ENCODE measurements at places on chromosomes 1 and 21.

- peak; percentile 8 for DNase-seq
These were observed 21.2 kb downstream of the OVGP1 start for GRCh38 chr1:111406321-111406768.

- no peak for DNase-seq
These were observed 125.0 kb upstream of the KCNK2 start for GRCh38 chr1:214957330-214958137.

GRCh38 chr21:44261675-44262295 lies at the start of gene DNMT3L:
Gene DNMT3L (minus strand): TSS chr21:44261897. CDS start chr21:44261259, 638 bp downstream.
- no peak for DNase-seq

DNA sequence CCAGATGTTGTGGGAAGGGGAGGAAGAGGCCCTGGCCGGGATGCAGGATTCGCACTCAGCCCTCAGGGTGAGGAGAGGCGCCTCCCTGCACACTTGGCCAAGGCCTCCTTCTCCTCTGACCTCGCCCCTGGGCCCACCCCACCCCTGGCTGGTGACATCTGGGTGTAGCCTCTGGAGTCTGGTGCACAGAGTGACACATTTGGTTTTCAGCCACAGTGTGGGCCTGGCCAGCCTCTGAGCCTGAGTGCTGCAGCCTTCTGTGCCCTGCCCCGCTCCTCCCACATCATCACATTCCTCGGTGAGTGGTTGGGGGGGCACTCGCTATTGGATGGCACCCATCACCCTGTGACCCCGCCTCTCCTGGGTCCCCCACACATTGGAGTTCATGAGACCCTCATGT lies 45.8 kb downstream of the PRDM16 start:
- DNase-seq, result no peak

DNA sequence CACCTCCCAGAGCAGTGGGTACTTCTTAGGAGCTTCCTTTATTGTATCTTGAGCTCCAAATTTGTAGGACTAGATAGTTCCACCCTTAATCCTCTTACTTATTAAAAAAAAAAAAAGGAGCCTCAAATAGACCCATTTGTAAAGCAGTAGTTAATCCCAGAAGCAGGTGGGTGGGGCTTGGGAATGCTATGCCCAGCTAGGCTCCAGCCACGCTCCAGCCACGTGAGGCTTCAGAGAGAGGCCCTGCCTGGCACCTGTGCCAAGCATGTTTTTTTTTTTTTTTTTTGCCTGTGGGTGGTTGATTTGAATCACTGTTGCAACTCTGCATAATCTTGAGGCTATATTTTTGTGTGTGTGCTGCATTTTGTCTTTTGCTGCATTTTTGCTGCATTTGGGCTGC lies 7.0 kb downstream of the CACNA1E start:
- DNase-seq, result no peak

DNA sequence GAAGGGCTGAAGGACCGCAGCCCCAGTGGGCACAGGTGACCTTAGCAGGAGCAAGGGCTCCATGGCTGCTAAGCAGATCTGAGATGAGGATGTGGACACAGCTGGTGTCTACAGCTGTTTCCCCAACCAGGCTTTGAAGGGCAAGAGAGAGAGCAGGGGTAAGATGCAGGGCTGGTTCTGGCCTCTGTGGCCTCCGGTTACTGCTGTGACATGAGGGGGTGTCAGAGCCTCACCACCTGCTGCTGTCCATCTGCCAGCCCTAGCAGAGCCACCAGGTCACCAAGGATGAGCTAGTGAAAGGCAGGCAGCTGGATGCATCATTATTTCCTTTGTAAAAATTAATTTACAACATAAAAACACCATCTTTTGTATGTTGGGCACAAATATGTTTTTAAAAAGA lies 33.4 kb downstream of the OBSCN start:
- DNase-seq, result no peak

DNA sequence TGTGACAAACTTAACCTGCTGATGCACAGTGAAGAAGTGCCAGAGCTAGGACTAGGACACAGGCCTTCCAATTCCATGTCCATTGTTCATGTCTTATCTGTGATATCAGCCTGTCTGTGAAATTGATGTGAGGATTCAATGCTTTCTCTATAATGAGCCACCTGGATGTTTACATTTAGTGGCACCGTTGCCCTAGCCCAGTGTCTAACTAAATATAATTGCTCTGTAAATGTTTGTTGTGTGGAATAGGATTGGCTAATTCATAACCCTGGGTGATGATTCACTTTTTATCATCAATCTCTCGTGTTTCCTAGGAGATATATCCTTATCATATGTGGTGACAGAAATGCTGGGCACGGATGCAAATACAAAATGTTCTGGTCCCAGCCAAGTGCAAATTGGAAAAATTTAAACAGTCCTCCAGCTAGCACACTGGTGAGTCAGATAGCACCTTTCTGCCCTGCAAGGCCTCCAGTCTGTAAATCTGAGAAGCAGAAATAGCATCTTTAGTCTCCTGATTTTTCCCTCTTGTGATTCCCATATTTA lies 46.9 kb upstream of the GNG12 start:
- DNase-seq, result no peak

GRCh38 chr1:242196914-242197313 lies 198.0 kb upstream of the MAP1LC3C start:
- DNase-seq, result no peak

DNA sequence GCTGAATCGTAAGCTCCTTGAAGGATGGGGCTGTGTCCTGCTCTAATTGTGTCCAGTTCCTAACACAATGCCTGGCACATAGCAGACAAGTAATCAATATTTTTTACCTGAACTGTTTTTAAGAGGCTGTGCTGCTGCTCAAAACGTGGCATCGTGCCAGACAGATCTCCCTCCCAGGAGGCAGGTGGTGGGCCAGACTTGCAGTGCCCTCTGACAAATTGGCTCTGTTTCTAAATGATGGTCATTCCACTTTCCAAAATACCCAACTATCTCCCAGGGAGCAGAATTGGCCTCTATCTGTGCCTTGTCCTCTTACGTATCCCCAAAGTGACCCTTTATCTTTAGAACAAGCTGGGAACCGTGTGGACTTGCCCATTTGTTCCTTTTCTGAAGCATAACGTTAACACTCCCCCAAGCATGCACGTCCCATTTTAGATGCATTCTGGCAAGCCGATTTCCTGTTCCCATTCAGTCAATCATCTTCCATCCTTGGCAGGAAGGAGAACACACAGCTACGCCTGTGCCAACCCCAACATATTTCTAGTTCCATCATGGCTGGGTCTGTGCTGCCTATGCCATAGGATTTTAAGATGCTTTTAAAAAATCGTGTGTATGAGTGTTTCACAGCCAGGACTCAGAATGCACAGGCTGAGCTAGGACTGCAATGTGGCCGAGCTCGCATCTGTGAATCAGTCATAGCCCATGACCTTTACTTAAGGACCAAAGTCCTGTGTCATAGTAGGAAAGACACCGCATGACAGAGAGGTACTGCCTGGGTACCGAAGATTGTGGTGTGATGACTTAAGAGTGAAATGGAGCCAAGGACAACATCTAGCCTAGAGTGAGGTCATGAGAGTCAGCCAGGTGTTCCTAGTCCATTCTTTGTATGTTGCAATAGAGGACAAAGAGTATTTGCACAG lies 408.6 kb downstream of the PRDM2 start:
- DNase-seq, result no peak

DNA sequence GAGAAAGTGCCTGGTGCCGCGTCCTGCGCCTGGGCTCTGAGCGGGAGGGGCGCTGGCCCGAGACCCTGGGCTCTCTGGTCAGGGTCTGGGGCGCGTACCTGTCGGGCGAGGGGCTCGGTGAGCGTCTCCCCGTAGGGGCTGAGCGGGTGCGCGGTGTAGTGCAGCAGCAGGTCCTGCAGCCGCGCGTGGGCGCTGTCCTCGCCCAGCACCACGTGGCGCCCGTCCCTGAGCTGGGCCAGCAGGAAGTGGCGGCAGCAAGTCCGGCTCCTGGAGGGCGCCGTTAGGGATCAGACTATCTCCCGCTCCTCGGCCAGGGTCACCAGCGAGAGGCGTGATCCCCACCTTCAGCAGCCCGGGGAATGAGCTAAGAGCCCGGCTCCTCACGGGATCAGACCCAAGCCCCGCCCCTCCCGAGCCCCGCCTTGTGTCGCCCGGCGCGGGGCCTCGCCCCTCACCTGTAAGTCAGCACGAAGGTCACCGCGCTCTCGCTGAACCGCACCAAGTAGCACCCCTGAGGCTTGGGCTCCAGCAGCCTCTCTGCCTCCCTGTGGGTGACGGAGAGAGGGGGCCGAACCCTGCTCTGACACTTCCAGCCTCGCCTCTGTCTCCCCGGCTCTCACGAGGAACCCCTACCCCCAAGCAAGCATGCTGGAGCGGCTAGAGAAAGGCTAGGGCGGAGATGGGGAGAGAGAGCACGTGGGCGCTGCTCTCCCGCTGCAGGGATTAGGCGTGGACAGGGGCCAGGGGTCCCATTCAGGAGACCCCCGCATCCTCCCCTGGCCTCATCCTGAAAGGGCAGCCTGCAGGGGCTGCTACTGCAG lies 2.7 kb downstream of the SH2D2A start:
- DNase-seq, result no peak

DNA sequence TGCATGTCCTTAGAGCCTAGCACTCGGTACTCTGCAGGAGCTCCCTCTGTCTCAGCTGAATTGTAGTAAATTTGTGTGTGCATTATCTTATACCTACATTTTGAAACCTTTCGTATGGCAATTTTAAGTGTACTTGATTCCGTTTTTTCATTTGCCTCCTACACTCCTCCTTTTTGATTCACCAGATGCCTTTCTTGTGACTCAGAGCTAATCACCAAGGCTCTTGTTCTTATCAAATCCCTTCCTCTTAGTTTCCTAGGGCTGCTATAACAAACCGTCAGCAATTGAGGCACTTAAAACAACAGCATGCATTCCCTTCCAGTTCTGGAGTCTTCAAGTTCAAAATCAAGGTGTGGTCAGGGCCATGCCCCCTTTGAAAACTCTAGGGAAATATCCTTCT lies 261.0 kb downstream of the ASTN1 start:
- DNase-seq, result no peak

- no peak for DNase-seq
These were observed 8.1 kb downstream of the CACNA1S start for GRCh38 chr1:201104141-201104540.

DNA sequence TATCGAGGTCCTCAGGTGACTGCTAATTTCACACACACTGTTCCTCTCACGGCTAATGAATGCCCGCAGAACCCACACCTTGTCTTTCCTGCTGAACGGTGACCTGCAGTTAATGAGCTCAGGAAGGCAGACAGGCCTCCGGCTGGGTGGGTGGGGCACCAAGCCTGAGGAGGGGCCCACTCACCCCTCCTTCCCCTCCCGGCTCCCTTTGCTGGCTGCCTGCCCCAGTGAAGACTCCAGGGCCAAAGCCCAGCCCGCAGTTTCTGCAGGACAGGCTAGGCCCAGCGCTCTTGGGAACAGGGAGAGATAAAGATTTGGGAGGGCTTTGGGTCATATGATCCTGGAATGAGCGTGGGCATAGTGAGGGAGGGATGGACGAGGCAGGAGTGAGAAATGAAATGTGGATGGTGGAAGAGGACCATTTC lies 26.4 kb downstream of the FOXO6 start:
- DNase-seq, result no peak

DNA sequence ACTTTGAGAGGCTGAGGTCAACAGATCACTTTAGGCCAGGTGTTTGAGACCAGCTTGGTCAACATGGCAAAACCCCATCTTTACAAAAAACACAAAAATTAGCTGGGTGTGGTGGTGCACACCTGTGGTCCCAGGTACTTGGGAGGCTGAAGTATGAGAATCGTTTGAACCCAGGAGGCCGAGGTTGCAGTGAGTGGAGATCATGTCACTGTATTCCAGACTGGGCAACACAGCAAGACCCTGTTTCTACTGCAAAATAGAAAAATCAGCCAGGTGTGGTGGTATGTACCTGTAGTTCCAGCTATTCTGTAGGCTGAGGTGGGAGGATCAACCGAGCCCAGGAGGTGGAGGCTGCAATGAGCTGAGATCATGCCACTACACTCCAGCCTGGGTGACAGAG lies 4.2 kb upstream of the INTS3 start:
- no peak for DNase-seq

DNA sequence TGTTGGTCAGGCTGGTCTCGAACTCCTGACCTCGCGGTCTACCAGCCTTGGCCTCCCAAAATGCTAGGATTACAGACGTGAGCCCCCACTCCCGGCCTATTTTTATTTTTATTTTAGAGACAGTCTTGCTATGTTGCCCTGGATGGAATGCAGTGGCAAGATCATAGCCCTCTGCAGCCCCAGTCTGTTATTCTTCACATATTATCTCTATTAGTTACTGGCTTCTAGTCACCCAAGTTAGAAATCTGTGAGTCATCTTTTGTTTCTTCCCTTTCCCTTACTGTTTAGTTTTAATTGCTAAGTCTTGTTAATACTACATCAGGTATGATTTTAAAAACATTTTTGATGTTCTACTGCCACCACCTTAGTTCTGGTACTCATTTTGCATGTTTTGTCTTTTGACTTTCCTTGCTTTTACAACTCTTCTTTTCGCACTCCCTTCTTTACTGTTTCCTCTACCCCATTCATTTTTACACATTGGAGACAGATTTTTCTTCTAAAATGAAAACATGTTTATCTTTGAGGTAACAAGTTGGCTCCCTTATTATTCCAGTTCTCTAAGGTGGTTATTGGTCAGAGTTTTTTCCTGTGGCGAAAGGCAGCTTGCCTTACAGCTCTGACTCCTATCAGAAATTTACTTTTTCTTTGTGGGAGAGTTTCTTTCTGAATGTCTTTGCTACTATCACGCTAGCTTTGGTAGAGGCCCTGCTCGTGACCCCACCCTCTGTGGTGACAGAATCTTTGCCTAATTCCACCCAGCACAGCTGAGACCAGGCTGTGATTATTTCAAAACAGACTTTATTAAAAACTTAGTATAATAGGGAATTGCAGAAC lies 19.5 kb downstream of the ZMYM4 start:
- DNase-seq, result no peak

- DNase-seq, result no peak
These were observed 59.0 kb downstream of the SPATA46 start for GRCh38 chr1:162317621-162318020.

DNA sequence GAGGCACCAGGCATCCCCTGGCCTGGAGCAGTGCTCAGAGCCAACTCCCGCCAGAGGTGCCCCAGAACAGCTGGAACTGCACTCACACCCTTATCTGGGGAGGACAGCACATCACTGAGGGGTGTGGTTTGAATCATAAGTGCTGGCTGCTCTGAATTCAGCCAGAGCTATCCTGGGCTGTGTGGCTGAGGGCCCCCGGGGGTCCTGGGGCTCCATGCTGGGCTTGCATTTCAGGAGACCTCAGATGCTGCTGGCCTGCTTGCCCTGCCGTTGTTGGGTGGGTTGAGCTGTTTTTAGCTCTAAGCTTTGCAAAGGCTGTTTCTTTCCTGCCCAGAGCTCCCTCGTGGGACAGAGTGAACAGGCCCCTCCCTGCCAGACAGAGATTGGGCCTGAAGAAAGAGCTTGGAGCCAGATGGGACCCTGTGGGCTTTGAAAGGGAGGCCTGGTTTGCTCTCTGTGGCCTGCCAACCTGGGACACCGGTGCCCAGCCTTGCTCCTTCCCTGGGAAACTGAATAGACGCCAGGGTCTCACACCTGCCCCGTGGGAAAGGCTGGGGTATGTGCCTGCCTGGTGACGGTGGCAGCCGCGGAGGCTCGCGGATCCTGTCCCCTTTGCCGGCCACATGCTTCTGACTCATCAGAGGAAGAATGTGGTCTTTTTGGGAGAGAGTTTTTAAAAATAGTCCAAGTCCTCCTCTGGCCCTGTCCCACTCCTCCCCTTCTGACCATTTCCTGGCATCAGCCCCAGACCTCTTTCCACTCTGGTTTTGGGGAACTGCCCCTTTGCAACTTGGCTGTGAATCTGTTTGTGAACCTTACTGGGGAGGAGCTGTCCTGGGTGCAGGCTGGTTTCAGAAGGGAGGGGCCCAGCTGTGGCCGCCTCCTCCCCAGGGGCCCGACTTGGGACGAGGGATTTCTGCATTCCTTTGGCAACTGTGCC lies 30.0 kb downstream of the ARHGEF10L start:
- DNase-seq, result no peak

- no peak for DNase-seq
These were observed 11.2 kb upstream of the RCOR3 start for GRCh38 chr1:211247921-211248320.
